ENCODE measurements at places on chromosomes 12 and 14.

- DNase-seq, result no peak
Measured at GRCh38 chr12:119230807-119231206, 52.1 kb downstream of the HSPB8 start.

DNA sequence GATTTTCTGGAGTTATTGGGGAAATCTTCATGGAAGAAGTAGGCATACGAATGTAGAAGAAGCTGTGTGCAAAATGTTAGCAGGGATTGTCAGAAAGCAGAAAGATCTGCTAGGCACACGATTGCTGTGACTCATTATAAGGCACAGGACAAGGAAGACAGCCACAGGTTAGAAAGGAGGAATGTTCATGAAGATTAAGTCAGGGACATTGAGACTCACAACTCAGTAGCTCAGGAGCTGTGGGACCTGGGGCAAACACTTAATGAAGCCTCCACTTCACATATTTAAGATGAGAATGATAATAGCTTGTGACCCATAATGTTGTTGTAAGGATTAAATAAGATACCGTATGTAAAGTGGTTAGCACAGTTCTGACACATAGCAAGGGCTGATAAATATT lies 26.6 kb upstream of the RTRAF start:
- DNase-seq, result no peak

GRCh38 chr14:55739967-55740648 lies 160.1 kb downstream of the KTN1 start:
- no peak for DNase-seq

- no peak for DNase-seq
Measured at GRCh38 chr12:55729819-55730818, 1.3 kb upstream of the CD63 start.

DNA sequence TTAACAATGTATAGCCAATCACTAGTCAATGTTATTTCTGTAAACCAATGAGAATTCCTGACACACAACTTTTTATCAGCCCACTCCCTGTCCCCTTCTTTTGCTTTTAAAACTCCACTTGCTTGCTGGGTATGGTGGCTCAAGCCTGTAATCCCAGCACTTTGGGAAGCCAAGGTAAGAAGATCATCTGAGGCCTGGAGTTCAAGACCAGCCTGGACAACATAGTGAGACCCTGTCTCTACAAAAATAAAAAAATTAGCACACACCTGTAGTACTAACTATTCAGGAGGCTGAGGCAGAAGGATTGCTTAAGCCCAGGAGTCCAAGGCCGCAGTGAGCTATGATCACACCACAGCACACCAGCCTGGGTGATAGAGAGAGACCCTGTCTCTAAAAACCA lies 87.8 kb downstream of the PAPLN start:
- no peak for DNase-seq

DNA sequence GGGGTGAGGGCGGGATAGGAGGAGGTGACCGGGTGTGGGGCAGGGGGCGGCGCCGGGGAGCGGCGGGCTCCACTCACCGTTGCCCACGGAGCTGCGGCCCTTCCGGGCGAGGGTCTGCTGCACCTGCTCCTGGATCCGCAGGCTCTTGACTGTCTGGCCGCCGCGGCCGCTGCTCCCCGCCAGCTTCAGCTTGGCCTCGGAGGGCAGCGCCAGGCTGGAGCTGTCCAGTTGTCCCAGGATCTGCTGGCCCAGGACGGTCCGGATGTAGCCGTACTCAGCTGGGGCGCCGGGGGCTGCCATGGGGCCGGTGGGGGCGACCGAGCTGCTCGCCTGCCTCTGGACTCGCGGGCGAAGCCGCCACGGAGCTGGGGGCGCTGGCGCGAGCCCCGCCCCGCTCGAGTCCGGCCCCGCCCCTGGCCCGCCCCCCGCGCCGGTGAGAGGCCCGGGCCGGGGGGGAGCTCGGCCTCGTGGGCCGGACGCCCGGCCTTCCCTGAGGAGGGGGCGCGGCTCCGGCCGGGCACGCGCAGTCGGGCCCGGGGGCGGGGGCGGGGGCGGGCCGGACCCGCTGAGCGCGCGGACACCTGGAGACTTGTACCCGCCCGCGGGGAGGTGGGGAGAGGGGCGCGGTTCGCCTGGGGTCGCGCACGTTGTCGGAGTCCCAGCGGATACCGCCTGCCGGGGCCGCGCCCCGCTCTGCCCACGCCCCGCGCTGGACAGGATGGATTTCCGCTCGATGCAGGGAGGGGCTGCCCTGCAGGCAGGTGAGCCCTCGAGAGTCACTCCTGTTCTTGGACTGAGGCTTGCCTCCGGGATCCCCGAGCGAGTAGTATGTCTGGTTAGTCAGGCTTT lies at the start of gene PKP2:
Gene PKP2, minus strand, starts transcription at position 346 of the 849 bp plus-strand sequence. Its CDS starts 46 bp downstream, at position 300.
- DNase-seq, result no peak

DNA sequence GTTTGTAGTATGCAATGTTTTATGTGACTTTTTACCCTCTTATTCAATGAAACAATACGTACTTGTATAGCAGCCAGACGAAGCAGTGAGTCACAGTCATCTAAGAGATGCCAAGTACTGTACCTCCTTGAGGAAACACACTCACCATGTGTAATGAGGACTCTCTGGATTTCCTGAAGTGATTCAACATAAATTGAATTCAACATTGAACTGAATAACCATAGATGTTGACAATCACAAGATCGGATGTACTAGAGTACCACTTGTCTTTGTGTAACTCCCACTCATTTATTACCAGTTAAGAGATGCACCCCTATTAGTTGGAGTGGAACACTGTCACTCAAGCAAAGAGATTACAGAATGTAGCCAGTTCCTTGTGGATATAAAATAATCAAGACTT lies 175.2 kb upstream of the HMGA2 start:
- DNase-seq, result no peak

DNA sequence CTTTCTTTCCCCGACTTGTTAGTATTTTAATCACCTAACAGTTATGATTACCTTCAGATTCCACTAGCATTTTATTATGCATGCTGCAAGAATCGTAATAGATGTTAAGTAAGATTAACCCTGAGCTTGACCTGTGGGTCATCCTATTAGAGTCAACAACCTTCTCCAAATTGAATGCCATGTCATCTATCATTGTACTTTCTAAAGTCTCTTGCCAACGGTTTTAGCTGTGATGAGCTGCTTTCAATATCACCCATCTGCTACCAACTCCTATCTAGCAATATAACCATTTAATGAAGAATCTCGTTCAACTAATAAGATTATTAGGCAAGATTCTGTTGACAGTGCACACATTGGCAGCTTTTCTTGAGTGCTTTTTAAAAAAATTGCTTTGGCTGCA lies 33.7 kb downstream of the DACT1 start:
- no peak for DNase-seq

- DNase-seq, result peak; percentile 56
Measured at GRCh38 chr14:105467249-105467941, 7.2 kb upstream of the CRIP2 start.

- DNase-seq, result no peak
Measured at GRCh38 chr12:118034429-118035189, 18.1 kb downstream of the RFC5 start.

- no peak for DNase-seq
Measured at GRCh38 chr12:4859478-4860210, 50.1 kb upstream of the KCNA1 start.

DNA sequence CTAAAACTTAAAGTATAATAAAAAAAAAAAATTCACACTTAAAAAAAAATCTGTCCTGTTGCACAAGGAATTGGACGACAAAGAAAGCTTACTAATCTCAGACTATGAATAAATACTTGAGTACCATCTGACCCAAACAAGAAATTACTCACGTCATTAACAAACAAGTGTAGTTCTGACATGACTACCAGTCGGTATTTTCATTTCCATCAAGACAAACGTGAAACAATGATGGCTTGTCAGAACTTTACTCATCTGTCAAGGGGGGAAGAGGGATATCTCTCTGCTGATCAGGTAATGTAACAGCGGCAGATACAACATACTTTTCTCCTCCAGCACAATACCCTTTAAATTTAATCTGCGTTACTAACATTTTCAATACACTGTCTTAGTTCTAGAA lies 78.3 kb downstream of the CDK17 start:
- no peak for DNase-seq

DNA sequence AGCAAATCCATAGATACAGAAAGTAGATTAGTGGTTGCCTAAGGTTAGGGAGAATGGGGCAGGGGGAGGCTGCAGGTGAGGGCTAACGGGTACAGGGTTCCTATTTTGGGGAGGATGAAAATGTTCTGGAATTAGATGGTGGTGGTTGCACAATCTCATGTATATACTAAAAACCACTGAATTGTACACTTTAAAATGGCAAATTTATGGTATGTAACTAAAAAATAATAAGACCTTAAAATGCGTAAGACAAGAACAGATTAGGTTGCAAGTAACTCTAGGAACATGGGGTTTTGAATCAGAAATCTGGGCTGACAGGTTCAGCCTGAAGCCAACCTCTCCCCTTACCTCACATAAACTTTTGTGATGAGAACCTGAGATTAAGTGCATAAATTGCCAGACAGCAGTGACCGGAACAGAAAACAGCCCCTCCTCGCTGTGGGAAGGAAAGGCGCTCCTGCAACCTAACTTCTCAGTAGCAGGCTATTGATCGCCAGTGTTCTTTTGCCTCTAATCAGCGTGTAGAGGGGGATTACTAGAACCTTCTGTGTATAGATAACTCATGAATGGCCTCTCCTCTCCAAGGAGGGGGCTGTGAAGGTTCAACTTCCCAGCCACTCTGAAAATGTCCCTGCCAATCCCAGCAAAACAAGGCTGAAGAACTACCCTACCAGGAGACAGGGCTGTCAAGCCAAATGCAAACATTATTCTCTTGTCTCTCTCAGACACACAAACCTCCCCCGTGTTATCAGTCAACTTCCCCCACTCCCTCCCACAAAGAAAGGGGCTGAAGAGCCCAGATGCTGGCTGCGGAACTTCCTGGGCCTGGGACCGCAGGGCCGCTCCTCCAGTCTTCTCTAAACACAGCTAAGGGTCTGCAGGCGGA lies 1.9 kb downstream of the SSH1 start:
- DNase-seq, result no peak

GRCh38 chr12:16361142-16361783 lies 13.8 kb downstream of the MGST1 start:
- DNase-seq, result no peak

- DNase-seq, result no peak
Measured at GRCh38 chr12:1934831-1935230, 16.4 kb upstream of the CACNA2D4 start.

- DNase-seq, result no peak
Measured at GRCh38 chr12:19542606-19543005, 103.3 kb downstream of the AEBP2 start.

GRCh38 chr14:77459072-77459723 lies 1.3 kb downstream of the AHSA1 start:
- peak; percentile 44 for DNase-seq

- DNase-seq, result no peak
Measured at GRCh38 chr12:58242796-58243630, 301.6 kb downstream of the ATP23 start.

DNA sequence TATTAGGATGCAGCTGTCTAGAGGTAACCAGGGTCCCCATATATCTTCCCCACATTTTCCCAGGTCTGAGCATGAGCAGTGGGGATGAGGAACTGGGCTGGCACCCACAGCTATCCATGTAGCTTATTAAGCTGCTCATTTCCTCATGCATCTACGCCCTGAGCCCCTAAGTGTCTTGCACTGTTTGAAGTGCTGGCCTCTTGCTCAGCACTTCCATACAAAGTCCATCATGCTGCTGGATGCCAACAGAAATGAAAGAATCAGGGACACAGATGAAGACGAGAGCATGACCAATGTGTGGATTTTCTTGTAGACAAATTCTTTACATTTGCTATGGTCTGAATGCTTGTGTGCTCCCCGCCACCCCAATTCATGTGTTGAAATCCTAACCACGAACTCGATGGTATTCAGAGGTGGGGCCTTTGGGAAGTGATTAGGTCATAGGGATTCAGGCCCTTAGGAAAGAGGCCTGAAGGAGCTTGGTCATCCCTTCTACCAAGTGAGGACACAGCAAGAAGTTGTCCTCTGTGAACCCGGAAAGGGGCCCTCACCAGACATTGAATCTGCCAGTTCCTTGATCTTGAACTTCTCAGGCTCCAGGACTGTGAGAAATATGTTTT lies 54.5 kb downstream of the C12orf75 start:
- no peak for DNase-seq

DNA sequence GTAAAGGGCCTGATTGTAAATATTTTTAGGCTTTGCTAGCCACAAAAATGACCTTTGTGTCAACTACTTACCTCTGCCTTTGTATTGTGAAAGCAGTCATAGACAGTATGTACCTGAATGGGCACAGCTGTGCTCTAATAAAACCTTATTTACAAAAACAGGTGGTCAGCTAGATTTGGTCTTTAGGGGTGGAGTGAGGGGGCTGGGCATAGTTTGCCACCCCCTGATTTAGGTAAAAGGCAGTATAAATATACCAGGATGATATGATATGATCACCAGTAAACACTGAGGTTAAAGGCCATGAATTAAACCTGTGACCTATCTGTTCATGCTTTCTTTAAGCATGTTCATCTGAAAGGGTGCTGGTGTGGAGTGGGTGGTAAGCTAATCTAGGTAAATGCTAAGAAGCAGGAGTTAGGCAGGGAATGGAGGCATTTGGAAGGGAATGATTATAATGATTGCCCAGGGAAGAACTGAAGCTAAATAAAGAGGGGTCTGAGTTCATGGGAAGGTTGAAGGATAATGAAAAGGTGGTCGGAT lies 77.1 kb upstream of the BCAT1 start:
- no peak for DNase-seq

- no peak for DNase-seq
Measured at GRCh38 chr12:109961612-109962011, 34.6 kb downstream of the GIT2 start.

DNA sequence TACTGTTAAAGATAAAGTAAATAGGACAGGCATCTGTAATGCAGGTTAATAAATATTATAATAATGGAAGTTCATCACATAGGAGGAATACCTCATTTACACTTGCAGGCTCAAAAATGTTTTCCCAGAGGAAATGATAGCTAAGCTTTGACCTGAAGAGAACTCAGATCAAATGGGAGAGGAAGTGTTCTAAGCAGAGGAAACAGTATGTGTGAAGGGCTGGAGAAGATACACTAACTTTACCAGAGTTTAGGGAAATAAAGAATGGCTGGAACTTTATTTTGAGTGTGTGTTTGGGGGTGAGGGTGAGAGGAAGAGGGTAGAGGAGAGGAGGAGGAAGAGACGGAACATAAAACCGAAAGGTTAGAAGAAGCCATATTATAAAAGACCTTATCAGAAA lies 34.0 kb upstream of the AP4S1 start:
- DNase-seq, result no peak

DNA sequence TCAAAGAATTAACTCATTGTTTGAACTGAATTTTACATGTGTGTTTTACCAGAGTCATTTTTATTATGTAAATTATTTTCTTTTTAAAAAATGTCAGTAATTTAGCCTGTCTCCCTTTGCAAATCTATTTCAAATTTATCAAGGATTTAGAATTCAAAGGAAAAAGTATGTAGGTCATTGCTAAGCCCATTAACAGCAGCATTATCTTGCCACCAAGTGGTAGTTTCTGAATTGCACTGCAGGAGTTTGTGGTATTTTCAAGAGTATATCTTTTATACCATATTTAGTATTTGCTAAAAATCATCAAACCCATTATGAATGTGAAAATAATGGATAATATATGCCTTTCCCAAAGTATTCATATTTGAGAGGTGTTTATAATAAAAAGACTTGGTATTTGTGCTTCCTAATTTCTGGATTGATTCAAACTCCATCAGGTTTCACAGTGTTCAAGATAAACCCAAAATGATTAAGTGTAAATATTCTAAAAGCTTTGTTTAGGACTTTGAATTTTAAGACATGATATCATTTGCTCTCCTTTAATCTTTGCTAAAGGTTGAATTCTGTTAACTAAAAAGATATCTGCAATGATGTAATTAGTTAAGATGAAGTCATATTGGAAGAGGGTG lies 711.4 kb downstream of the FSCB start:
- DNase-seq, result no peak

Measured in NCI-H446 (cell line).